ENCODE measurements at places on chromosomes 2 and 18.

- DNase-seq: no peak
Observed at GRCh38 chr2:228581731-228582130, 400.2 kb upstream of the SPHKAP start.

- DNase-seq: no peak
Observed at GRCh38 chr18:32301976-32302743, 112.3 kb downstream of the MEP1B start.

GRCh38 chr2:74212702-74213410, 14.4 kb downstream of the MTHFD2 start:
- no peak for DNase-seq

DNA sequence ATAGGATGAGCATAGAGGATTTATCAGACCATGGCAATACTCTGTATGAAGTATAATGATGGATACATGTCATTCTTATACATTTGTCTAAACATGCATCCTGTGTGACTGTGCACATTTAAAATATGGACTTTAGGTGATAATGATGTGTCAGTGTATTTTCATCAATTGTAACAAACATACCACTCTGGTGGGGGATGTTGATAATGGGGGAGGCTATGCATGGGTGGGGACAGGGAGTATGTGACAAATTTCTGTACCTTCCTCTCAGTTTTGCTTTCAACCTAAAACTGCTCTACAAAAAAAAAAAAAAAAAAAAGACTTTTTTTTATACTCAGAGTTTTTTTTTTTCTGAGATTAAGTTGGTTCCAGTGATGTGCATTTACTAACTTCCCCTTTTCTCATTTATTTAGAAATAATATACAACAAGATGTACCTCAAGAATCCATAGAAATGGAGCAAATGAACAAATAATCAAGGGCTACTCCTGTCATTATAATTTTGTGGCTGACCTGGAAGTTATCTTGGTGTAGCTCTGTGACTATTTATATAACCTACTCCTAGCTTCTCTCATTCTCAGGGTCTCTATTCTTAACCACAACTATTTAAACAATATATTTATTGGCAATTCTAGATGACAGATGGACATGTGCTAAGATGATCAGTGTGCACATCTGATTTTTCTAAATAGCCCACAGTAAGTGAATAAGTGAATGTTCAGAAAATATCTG, 108.9 kb upstream of the ITGA4 start:
- DNase-seq: no peak

- no peak for DNase-seq
Observed at GRCh38 chr2:21175895-21176646, 52.3 kb downstream of the TDRD15 start.

DNA sequence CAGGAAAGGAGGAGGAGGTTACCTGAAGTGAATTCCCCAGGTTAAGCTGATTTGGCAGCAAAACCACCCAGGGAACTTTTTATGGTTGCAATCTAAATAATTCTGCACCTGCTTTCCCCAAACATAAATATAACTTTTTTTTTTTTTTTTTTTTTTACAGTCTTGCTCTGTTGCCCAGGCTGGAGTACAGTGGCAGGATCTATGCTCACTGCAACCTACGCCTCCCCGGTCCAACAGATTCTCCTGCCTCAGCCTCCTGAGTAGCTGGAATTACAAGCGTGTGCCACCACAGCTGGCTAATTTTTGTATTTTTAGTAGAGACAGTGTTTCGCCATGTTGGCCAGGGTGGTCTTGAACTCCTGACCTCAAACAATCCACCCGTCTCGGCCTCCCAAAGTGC, 16.1 kb upstream of the PPP1CB start:
- no peak for DNase-seq

- DNase-seq: no peak
Observed at GRCh38 chr2:58186501-58186900, 54.6 kb downstream of the FANCL start.

GRCh38 chr2:169916623-169917022, 89.4 kb downstream of the UBR3 start:
- DNase-seq: no peak

DNA sequence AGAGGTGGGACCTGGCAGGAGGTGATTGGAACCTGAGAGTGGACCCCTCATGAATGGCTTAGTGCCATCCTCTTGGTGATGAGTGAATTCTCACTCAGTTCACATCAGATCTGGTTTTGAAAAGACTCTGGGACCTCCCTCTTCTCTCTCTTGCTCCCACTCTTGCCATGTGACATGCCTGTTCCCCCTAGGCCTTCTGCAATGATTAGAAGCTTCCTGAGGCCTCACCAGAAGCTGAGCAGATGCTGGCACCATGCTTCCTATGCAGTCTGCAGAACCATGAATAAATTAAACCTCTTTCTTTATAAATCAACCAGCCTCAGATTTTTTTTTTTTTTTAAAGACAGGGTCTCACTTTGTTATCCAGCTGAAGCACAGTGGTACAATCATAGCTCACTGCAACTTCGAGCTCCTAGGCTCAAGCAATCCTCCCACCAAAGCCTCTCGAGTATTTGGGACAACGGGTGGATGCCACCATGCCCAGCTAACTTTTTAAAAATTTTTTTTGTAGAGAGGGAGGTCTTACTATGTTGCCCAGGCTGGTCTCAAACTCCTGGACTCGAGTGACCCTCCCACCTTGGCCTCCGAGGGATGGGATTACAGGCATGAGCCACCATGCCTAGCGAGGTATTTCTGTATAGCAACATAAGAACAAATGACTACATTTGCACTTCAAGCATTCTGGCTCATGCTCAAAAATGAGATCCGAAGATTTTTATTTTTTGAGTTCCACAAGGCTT, 2.0 kb upstream of the ZFAND2B start:
- DNase-seq: no peak

DNA sequence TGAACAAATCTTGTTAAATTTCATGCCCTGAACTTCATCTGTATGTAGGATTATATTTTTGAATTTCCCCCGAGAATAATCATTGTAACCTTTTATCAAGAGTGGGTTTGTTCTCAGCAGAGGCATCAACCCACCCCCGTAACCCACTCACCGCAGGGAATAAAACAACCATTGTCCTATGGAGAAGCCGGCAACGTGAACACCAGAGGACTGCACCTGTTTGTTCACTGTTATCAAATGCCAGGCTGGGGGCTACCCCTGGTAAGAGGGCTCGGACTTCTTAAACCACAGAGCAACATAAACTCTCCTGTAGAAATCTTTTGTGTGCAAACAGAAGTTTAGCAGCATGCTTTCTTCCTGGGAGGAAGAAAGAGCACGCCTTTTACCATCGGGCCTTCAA, 610.4 kb downstream of the ERBB4 start:
- DNase-seq: no peak

- DNase-seq: no peak
Observed at GRCh38 chr18:24674605-24675004, 214.2 kb downstream of the HRH4 start.

DNA sequence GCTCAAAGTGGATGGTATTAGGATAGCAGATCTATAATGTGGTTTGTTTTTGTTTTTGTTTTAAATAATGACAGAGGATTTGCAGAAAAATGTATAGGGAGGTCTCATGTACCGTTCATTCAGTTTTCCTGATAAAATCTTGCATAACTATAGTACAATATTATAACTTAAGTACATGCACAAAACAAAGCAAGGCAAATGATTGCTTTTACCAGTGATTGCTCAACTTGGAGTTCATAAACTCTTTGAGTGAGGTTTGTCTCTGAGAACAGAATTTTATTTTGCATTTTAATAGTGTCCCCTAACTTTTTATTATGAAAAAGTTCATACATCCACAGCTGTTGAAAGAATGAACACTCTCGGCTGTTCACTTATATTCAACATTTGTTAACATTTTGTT, 96.6 kb downstream of the MAP4K4 start:
- no peak for DNase-seq

GRCh38 chr2:58553937-58554336, 312.8 kb upstream of the FANCL start:
- no peak for DNase-seq

GRCh38 chr2:7262727-7263126, 345.5 kb downstream of the RNF144A start:
- DNase-seq: no peak

GRCh38 chr18:32271672-32272208, 81.9 kb downstream of the MEP1B start:
- DNase-seq: no peak

GRCh38 chr2:135839713-135840112, 2.7 kb upstream of the LCT start:
- no peak for DNase-seq

DNA sequence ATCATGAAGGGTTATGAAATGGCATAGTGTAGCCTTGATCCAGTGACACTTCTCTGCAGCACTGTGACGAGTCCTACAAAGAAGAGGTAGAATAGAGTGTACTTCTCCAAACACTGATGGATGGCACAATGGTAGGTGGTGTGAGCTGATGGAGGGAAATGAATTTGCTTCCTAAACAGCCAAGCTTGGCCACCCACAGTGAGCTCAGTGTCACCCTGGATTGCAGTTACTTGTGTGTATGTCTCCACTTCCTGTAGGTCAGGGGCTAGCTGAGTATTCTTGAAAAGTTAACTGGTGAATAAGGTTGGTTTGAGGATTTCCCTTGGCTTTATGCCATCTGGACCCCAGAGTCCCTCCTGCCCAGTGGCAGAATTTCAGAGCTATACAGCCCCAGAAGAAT, 75.9 kb downstream of the VSNL1 start:
- DNase-seq: no peak

GRCh38 chr18:3827236-3827845, 377.4 kb downstream of the TGIF1 start:
- no peak for DNase-seq

- DNase-seq: no peak
Observed at GRCh38 chr2:59181347-59181746, 940.2 kb upstream of the FANCL start.

All from activated CD8-positive, alpha-beta memory T cell treated with anti-CD3 and anti-CD28 coated beads for 4 hours (primary cell).